ENCODE measurements at places on chromosomes 12 and 14. TPM values are rescaled to one million over a fixed set of nuclear protein-coding genes. Genes with fewer than 3 reads are reported as not detected.

The RBP5 gene
- not detected for total RNA-seq

The KRT71 gene
- not detected for total RNA-seq

The TOMM20L gene
- not detected for total RNA-seq

The NOPCHAP1 gene
- total RNA-seq = 5.0 TPM

The TTC6 gene
- not detected for total RNA-seq

The SLC41A2 gene
- 1.7 TPM for total RNA-seq

The CD4 gene
- not detected for total RNA-seq

The GPR84 gene
- not detected for total RNA-seq

The FANCM gene
- total RNA-seq = 8.1 TPM

The LRRC43 gene
- total RNA-seq = not detected

The KCNC2 gene
- not detected for total RNA-seq

The GXYLT1 gene
- 18.3 TPM for total RNA-seq

The GLIPR1L1 gene
- not detected for total RNA-seq
